Stimulated activated CD4-positive, alpha-beta T cell treated with anti-CD3 and anti-CD28 coated beads, Interleukin-1b, Interleukin-23, amount 100 ng/mL, for 4 hours (primary cell): ENCODE measurements at places on chromosomes 1 and 21.

DNA sequence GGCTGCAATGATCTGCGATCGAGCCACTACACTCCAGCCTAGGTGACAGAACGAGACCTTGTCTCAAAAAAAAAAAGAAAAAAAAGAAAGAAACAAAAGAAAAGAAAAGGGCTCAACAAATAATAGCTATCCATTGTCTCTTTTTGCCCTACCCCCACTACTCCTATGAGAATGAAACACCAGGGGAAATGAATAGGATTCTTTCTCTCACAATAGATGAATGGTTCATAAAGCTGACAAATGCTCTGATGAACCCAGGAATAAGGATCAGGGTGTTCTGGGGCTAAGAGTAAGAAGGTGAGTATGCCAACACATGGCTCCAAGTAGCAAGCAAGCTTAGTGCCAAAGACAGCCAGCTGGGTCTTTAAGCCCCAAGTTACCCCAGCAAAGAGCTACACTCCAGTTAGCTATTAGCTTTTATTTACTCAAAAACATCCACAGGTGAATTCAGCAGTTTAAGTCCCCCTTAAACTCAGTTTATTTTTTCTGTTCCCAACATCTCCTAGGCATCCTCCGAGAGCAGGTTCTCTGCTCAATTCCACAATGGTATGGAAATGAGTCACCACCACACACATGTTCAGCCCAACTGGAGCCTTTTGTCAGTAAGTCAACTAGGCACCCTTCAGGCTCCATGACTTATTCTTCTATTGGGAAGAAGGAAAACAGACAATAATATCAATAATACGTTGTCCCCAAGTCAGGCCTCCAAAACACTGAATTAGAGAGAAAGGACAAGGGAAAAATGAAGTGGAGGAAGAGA, 4.2 kb downstream of the ADORA3 start:
- no peak for DNase-seq

- no peak for DNase-seq
These were observed 3.2 kb downstream of the ASPM start for GRCh38 chr1:197143276-197143675.

DNA sequence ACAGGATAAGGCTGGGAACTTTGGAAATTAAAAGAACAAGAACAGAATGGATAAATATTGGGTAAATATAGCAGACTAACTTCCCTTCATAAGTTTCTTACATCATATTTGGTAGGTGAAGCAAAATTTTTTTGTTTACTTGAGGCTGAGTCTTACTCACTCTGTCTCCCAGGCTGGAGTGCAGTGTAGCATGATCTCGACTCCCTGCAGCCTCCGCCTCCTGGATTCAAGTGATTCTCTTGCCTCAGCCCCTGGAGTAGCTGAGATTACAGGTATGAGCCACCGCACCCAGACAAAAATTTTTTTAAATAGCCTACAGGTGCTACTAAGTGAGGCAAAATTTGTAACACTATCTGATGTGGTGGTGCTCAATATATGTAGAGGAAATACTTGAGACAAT, 50.7 kb downstream of the TM2D1 start:
- DNase-seq = no peak

DNA sequence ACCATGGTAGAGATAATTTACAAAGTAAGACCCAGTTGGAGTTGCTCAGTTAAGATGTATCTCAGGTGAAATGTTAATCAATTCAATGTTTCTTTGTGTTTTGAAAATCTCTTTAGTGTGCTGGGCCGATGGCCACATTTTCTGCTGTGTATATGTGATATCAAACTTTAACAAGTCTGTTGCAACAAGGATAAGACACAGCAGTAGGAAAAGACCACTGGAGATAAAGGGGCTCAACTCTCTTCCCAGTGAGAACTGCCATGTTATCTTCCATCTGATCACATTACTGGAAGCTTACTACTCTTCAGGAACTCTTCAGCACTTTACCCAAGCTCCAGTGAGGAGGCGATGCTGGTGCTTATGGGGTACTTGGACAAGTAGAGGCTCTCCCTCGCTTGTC, 227.7 kb downstream of the NFIA start:
- no peak for DNase-seq

DNA sequence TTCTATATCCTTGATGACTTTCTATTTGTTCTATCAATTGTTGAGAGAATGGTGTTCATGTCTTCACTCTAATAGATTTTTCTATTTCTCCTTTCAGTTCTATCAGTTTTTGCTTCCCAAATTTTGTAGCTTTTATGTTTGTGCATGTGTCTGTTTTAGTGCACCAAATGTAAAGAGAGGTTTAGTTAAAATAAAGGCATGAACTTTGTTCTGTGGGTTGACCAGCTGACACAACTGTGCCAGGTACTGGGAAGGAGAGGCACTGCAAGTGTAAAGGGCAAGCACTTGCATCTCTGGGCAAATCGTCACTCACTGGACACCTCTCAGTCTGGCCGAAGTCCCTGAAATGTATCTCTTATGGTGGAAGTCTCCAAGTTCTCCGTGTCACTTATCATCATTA, 38.6 kb upstream of the ABCD3 start:
- no peak for DNase-seq

DNA sequence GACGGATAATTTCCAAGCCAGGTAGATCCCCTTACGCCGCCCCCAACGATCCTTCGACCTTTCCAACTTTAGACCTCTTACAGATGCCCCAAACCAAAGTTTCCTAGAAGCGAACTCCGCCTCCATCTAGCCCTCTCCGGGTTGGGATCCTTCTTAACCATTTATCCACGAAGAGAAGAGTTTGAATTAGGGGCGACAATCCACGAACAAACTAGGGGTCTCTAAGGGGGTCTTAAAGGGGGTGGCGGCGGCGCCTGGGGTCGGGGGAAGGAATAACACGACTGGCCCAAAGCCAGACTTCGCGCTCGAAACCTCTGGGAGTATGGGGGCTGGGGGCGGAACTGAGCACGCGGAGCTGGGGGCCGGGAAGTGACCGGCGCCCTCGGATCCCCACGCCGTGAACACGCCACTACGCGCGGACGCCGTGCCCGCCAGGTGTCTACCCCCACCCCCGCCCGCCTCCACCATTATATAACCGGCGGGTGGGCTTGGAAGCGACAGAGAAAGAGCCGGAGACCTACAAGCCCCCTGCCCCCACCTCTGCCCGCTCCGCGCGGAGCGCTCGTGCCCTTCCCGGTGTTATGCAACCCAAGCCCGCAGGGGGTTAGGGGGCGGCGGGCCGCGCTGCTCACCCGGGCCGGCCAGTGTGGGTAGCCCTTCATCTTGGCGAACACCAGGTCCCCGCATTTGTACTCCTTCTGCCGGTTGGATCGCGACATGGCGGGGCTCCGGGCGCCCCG, 594 bp downstream of the HDGF start:
- no peak for DNase-seq

- DNase-seq = no peak
These were observed 12.2 kb downstream of the PLEKHO1 start for GRCh38 chr1:150161747-150162581.

DNA sequence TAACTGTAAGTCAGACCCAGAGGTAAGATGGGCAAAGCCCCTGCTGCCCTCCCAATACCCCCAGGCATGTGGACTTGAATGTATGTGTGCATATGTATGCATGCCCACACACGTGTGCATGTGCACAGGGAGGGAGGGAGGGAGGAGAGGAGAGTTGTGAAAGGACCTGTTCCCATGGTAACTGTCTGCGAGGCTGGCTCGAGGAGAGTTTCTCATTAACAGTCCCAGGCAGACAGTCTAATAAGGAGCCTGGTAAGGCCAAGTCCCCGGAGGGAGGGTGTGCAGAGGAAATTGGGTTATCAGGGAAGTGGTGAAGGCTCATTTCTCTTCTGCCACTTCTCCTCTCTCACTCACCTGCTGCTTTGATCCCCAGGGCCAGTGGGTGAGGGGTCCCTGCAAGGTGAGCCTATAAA, 74.9 kb downstream of the NFASC start:
- no peak for DNase-seq

DNA sequence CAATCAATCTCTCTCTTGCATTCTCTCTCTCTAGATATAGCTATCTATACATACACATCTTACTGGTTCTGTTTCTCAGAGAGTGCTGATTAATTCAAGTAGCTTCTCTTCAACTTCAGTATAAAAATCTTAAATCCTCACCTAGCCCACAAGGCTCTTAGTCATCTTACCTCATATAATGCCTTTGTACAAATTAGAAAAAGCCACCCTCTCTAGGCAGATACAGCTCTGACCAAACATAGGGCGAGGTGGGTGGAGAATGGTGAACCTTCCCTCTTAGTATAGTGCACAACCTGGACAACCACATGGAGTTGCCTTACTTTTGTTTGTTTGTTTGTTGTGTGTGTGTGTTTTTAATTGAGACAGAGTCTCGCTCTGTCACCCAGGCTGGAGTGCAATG, 5.1 kb upstream of the INAVA start:
- DNase-seq = no peak

- DNase-seq = no peak
These were observed 48.5 kb upstream of the LRRN2 start for GRCh38 chr1:204733869-204734596.

DNA sequence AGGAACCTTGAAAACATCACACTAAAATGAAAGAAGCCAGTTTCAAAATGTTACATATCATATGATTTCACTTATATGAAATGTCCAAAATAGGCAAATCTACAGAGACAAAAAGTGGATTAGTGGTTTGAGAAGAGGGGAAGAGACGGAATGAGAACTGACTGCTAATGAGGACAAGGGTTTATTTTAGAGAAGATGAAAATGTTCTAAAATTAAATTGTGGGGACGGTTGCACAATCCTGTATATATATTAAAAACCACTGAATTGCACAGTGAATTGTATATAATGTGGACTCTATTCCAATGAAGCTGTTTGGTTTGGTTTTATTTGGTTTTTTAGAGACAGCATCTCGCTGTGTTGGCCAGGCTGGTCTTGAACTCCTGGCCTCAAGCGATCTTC, 35.6 kb downstream of the PRPF38A start:
- no peak for DNase-seq

- DNase-seq = peak; percentile 6
These were observed 68.3 kb downstream of the DHRS3 start for GRCh38 chr1:12549460-12550349.

DNA sequence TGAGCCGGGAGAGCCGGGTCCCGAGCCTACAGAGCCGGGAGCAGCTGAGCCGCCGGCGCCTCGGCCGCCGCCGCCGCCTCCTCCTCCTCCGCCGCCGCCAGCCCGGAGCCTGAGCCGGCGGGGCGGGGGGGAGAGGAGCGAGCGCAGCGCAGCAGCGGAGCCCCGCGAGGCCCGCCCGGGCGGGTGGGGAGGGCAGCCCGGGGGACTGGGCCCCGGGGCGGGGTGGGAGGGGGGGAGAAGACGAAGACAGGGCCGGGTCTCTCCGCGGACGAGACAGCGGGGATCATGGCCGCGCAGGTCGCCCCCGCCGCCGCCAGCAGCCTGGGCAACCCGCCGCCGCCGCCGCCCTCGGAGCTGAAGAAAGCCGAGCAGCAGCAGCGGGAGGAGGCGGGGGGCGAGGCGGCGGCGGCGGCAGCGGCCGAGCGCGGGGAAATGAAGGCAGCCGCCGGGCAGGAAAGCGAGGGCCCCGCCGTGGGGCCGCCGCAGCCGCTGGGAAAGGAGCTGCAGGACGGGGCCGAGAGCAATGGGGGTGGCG, 371 bp downstream of the ARID1A start:
- no peak for DNase-seq

DNA sequence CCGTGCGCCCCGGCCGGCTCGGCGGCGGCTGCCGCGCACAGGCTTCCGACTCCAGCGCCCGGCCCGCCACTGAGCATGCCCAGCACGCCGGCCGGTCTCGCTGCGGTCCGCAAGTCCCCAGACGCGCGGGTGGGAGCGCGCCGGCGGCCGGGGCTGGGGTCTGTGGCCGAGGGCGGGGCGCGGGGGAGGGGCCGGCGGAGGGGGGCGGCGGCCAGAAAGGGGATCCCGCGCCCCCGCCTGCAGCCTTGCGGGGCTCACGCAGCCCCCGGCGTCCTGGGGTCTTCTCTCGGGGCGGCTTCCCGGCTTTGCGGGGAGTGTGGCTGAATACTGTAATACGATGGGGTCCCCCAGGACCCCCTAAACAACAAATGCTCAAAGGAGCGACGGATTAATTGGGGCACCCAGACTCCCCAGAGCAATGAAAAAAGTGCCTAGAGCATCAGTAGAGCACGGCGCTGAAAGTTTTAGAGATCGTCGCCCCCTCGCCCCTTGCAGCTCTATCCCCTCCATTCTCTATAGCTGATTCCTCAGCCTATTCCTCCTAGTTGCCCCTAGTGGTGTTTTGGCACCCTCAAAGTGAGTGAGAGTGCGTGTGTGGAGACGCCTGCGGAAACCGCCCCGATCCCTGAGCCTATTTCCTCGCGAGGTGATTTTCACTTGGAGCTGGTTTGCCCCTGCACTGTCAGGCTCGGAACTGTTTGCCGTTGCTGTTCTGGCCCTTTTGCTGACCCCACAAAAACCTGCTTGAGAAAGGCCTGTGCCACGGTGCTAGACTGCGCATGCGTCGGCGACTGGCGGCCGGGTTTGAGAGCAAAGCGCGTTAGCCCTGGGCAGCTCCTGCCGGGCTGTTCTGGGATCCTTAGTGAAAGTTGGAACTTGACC, at the start of gene VAV3:
TSS of gene VAV3 (minus strand) at position 71 of the 882 bp plus-strand sequence. CDS start 311 bp downstream, outside the sequence.
- DNase-seq = peak; percentile 40

- DNase-seq = no peak
These were observed 35.7 kb downstream of the PTGFRN start for GRCh38 chr1:116945421-116945820.

DNA sequence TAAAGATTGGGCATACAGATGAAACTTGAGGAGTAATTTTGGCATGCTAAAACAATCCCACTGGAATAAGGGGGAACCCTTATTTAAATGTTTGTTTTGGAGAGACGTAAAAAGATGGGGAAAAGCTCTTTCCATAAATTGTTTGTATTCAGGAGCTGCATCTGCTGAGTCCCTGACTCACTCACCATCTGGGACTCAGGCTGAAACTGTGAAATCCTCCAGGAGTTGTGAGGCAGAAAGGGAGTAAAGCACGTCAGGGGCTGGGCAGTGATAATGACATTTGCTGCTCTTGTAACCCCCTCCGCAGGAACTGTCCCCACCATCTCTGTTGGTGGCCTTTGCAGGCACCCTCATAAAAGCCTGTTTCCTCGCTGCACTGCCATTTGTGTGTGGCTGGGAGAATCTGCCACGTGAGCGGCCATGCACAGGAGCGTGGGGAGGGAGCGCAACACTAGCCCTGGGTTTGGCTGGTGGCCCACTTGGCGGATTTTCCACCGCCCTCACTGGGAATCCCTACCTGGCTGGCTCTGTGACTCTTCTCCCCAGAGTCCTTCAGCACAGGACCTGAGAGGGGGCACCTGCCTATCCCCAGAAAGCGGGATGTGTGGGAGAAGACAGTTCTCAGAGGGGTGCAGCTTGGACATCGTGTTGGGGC, 45.3 kb downstream of the ZSCAN20 start:
- no peak for DNase-seq

DNA sequence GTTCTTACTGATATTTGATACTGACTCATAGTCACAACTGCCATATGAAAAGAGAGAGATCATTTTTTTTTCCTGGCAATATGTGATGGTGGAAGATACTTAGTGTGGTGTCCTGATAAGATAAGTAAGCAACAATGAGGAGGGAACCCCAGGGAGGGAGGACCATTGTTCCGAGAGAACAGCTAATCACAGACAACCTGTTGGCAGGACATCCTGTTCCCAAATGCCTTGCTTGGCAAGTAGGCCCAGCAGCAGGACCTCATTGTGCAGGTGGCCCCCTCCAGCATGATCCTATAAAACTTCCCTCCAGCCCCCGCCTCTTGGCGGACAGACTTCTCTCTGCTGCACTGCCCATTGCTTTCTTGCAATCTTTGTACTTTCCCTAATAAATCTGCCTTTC, 329.4 kb upstream of the CHRM3 start:
- DNase-seq = no peak
